ENCODE measurements at places on chromosomes 3 and 15. TPM values are rescaled to one million over a fixed set of nuclear protein-coding genes. Genes with fewer than 3 reads are reported as not detected.

DNA sequence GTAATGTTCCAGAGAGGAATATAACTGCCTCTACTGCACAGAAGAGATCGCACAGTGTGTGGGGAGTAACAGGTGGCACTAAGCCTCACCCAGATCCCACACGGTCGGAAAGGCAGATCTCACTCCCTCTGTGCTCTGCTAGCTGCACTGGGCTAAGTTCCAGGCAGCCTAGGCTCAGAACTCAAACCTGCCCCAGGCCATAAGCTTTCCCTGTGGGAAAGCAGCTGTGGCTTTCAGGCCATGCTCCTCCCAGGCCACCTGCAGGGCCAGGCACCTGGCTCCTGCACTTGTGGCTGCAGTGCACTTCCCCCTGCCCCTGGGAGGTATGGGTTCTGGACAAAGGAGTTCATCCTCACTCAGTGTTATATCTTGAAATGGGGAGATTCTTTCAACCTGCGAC is 27.5 kb downstream of the PCCB start:
- H3K4me3 ChIP-seq = no peak overlapping the region
- H3K36me3 ChIP-seq = no peaks in the 10 kb centered on the region
- H3K27me3 ChIP-seq = no peaks in the 10 kb centered on the region
- DNase-seq = peak; percentile 70
- H3K4me1 ChIP-seq = no peaks in the 10 kb centered on the region
- no peak overlapping the region for H3K27ac ChIP-seq

DNA sequence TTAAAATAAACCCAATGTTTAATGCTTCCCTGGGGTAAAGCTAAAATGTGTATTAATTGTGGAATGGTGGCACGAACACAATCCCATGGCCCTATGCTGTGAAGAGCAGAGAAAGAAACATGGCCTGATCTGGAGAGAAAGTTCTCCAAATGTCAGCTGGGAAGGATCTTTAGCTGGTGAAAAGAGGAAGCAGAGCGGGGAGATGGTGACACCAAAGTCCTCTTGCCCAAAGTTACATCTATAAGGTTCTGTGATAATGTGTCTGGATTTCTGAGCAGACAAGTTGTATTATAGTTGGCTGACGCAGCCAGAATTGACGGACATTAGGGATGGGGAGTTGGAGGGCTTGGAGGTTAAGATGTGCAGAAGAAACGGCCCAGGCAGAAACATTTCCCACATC is 196.2 kb downstream of the CHST2 start:
- H3K36me3 ChIP-seq = no peaks in the 10 kb centered on the region
- DNase-seq = no peak
- H3K27ac ChIP-seq = no peak overlapping the region

GRCh38 chr3:55555873-55556618 is 68.9 kb upstream of the WNT5A start:
- H3K27me3 ChIP-seq = no peaks in the 10 kb centered on the region
- DNase-seq = no peak
- H3K4me1 ChIP-seq = no peaks in the 10 kb centered on the region
- H3K4me3 ChIP-seq = no peak overlapping the region

GRCh38 chr15:65806397-65806796 is 14.3 kb upstream of the DENND4A start:
- no peaks in the 10 kb centered on the region for H3K36me3 ChIP-seq
- peaks cover 12% of the 10 kb centered on the region for H3K4me1 ChIP-seq
- no peak for DNase-seq
- no peak overlapping the region for H3K4me3 ChIP-seq
- H3K27ac ChIP-seq = no peak overlapping the region

DNA sequence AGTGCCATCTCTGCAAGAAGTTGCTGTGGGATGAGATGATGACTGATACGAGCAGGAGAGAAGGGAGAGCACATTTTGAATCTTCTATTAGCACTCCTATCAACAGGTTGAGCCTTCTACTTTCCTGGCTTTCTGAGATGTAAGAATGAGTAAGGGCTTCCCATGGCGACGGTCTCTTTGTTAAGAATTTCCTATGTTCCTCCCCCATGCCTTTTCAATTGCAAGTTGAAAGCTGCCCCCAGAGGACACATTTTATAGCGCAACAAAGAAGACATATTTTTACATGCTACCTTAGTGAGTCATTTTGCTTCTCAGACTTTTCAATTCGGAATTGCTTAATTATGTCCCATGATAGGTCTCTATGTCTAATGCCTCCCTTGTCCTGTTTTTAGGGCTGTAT is 71.3 kb upstream of the LRTM1 start:
- no peaks in the 10 kb centered on the region for H3K4me1 ChIP-seq
- no peak overlapping the region for H3K27ac ChIP-seq
- no peak for DNase-seq
- no peaks in the 10 kb centered on the region for H3K36me3 ChIP-seq

DNA sequence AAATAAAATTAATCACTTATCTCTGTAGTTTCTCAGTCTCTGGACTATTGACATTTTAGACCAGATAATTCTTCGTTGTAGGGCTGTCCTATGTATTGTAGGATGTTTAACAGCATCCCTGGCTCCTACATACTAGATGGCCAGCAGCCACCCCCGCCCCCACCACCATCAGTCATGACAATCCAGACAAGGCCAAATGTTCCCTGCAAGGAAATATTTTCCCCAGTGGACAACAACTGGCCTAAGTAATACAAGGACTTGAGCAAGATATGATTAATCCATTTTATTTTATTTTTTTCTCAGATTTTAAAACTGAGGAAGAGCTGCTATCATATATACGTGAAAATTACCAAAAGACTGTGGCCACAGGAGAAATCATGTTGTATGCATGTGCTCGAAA is 23.8 kb downstream of the TICRR start:
- H3K4me3 ChIP-seq = no peak overlapping the region
- H3K4me1 ChIP-seq = no peaks in the 10 kb centered on the region
- no peaks in the 10 kb centered on the region for H3K36me3 ChIP-seq
- no peak for DNase-seq

DNA sequence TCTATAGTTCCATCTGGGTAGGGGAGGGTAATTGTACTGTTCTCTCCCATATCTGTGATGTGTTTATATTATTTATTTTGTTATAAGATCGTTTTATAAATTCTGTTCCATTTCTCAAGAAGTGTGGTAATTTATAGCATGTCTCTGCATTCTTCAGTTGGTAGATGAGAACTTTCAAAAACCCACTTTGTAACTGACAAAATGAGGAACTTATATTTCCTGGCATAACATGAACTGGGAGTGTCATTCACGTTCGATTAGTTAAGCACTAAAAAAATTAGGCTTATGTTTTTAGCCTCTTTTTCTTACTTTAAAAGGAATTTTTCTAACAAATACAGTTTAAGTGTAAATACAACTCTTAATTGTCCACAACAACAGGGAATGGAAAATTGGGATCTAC is 230.8 kb downstream of the CGGBP1 start:
- H3K4me3 ChIP-seq = no peak overlapping the region
- no peaks in the 10 kb centered on the region for H3K36me3 ChIP-seq
- peaks cover 4% of the 10 kb centered on the region for H3K4me1 ChIP-seq
- DNase-seq = no peak
- H3K27me3 ChIP-seq = no peaks in the 10 kb centered on the region

DNA sequence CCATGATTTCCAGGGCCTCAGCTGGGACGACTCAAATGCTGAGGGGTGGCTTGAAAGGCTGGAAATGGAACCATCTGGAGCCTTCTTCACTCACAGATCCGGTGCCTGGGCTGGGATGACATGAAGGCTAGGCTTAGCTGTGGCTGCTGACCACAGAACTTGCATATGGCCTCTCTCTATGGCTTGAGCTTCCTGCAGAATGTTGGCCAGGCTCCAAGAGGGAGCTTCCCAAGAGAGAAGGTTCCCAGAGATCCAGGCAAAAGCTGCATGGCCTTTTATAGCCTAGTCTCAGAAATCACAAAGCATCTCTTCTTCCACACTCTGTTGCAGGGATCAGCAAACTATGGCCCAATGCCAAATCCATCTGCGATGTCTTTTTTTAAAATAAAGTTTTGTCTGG is 44.8 kb downstream of the GATM start:
- no peaks in the 10 kb centered on the region for H3K27me3 ChIP-seq

GRCh38 chr3:30847592-30847991 is 46.9 kb downstream of the GADL1 start:
- H3K27ac ChIP-seq = no peak overlapping the region
- no peaks in the 10 kb centered on the region for H3K36me3 ChIP-seq
- no peaks in the 10 kb centered on the region for H3K4me1 ChIP-seq
- no peak overlapping the region for H3K4me3 ChIP-seq

DNA sequence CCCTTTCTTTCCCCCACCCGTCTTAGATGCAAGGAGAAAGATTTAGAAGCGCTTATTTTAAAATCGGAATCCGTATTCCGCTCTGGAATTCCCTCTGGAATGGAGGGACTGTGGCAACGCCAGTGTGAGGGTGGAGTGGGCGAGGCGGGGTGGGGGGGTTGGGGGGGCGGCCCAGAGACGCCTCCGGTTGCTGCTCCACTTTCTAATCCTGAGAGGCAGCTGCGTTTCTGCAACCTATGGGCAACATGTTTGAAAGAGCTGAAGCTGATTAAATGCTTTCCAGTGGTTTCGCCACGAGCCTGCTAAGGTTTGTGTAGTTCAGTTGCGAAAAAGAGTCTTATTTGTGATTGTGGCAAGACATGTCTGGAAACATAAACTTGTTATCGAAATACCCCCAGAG is at the start of gene CCK:
Gene CCK (minus strand): TSS at position 101 of the 400 bp plus-strand sequence. CDS start 2,555 bp downstream, outside the sequence.
- no peak within 1 kb of the TSS for H3K27ac ChIP-seq
- H3K4me1 ChIP-seq = no peaks in the 10 kb centered on the region
- H3K4me3 ChIP-seq = no peak within 1 kb of the TSS
- no peaks in the 10 kb centered on the region for H3K36me3 ChIP-seq
- no peak for DNase-seq

GRCh38 chr15:79418693-79419279 is 13.3 kb upstream of the MINAR1 start:
- no peak overlapping the region for H3K27ac ChIP-seq
- no peaks in the 10 kb centered on the region for H3K36me3 ChIP-seq
- H3K4me1 ChIP-seq = no peaks in the 10 kb centered on the region

DNA sequence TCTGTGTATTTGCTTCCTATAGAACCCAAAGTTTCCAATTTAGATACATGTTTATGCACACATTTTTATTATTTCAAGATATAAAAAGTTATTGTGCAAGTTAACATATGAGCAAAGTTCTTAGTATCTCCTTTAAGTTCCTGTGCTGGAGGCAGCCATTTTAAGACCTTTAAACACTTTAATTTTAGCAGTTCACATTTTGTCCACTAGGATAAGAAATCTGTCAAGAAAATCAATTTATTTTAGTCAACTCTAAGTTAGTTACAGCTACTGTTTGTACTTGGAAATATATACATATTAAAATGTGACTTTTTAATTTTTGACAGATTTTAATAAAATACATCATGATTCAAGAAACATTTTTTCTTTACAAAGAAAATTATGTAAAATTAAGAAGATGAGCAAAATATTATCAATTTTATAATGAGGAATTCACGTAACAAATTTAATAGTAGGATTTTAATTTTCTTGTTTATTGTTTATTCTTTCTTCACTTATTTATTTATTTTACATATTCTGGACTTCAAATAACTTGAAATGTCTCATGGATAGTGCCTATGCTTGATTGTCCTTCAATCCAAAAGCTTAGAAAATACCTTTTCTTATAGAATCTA is 402.6 kb upstream of the GBE1 start:
- no peaks in the 10 kb centered on the region for H3K27me3 ChIP-seq
- H3K4me1 ChIP-seq = no peaks in the 10 kb centered on the region
- H3K36me3 ChIP-seq = no peaks in the 10 kb centered on the region

DNA sequence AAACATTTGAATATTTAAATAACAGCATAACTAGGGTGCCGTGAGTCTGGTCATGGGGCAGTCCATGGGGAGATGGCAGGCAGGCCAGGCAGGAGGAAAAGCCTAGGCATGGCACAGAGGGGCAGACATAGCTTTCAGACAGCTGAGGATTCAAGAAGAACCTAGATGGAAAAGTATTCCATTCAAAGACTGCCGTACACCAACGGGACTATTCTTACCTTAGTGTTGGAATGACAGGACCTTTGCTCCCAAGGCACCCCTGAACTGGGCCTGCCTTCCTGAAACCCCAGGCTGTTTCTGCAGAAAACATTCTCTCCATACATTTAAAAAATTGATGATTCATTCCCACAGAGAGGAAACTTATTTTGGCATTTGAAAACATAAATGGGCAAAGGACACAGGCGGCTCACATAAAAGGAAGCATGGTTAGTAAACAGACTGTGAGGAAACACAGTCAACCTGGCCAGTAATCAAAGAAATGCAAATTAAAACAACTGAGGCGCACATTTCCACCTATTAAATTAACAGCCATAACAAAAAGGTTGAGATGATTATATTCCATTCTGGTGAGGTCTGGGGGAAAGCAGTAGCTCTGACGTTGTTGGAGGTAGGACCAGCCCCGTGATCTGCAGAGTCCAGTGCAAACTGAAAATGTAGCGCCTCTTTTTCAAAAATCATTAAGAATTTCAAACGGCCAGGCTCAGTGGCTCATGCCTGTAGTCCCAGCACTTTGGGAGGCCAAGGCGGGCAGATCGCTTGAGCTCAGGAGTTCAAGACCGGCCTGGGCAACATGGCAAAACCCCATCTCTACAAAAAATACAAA is 71.3 kb upstream of the SMAD3 start:
- H3K36me3 ChIP-seq = no peaks in the 10 kb centered on the region
- no peaks in the 10 kb centered on the region for H3K27me3 ChIP-seq
- H3K27ac ChIP-seq = no peak overlapping the region
- DNase-seq = no peak
- H3K4me3 ChIP-seq = no peak overlapping the region

GRCh38 chr3:158916111-158916510 is 114.3 kb downstream of the MFSD1 start:
- H3K4me3 ChIP-seq = no peak overlapping the region
- H3K4me1 ChIP-seq = no peaks in the 10 kb centered on the region
- H3K36me3 ChIP-seq = no peaks in the 10 kb centered on the region
- H3K27ac ChIP-seq = no peak overlapping the region
- DNase-seq = no peak

DNA sequence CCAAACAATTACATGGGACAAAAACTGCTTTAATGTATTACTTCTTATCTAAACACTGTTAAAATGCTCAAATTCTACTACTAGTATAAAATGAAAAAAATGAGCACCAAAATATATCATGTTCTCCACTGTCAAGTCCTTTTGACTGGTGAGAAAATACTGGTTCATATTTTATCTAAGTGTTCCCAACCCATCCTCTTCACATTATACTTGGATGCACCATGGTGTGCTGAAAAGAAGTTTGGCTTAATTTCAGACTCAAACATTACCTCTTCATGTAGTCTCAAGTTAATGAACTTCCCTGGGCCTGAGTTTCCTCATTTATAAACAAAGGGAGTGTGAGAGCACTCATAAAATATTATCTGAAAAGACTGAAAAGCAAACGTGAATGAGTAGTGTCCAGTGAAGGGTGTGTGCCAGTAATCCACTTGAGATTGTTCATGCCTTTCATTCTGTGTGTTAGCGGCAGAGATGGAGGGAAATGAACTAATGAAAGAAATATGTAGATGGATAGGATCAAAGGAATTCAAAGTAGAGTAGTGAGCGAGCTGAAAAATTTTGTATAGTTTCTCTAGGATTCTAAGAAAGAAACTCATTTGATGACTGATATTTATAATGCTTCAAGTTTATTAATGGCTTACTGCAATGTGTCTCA is 263.2 kb downstream of the NLGN1 start:
- no peaks in the 10 kb centered on the region for H3K36me3 ChIP-seq
- H3K27ac ChIP-seq = no peak overlapping the region
- H3K4me1 ChIP-seq = no peaks in the 10 kb centered on the region
- no peaks in the 10 kb centered on the region for H3K27me3 ChIP-seq
- no peak overlapping the region for H3K4me3 ChIP-seq

GRCh38 chr3:58299839-58300516 is 6.1 kb upstream of the RPP14 start:
- no peaks in the 10 kb centered on the region for H3K27me3 ChIP-seq
- no peak overlapping the region for H3K4me3 ChIP-seq
- H3K27ac ChIP-seq = no peak overlapping the region
- H3K36me3 ChIP-seq = no peaks in the 10 kb centered on the region
- H3K4me1 ChIP-seq = no peaks in the 10 kb centered on the region

The ECE2 gene
- total RNA-seq = 6.3 TPM

The GOLGA8B gene
- total RNA-seq = 245 TPM

The LDHAL6B gene
- total RNA-seq = not detected

The SLITRK3 gene
- not detected for total RNA-seq

Data from pancreas (tissue), 10 donors.